ENCODE measurements at places on chromosomes 4 and X.

- H3K27me3 ChIP-seq, result no peaks in the 10 kb centered on the region
- no peak overlapping the region for H3K27ac ChIP-seq
Measured at GRCh38 chr4:148575577-148575976, 133.4 kb upstream of the NR3C2 start.

- H3K4me3 ChIP-seq, result no peak overlapping the region
- H3K4me1 ChIP-seq, result no peaks in the 10 kb centered on the region
- H3K36me3 ChIP-seq, result no peaks in the 10 kb centered on the region
- no peak overlapping the region for H3K27ac ChIP-seq
- no peak for DNase-seq
Measured at GRCh38 chrX:24153178-24153795, 3.8 kb downstream of the ZFX start.

GRCh38 chr4:185398618-185399017 is 2.0 kb downstream of the ANKRD37 start:
- H3K4me1 ChIP-seq, result no peaks in the 10 kb centered on the region
- no peak overlapping the region for H3K4me3 ChIP-seq
- no peak for DNase-seq
- no peak overlapping the region for H3K27ac ChIP-seq
- H3K27me3 ChIP-seq, result no peaks in the 10 kb centered on the region

DNA sequence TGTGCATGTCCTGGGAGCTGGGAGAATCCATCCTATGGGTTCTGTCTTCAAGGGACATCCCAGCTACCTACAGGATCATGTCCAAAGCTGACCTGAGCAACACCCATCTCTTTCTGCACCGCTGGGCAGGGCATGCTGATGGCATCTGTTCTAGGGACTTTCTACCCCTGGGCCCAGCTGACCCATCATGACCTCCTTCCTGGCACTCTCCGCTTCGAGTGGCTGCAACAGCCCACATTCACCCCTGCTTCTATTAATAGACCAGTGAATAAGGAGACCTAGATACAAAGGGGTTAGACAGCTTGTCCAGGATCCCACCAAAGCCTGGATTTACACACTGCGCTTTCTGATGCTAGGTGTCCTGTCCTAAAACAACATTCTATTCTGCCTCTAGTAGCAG is 44.6 kb upstream of the GPR173 start:
- H3K27ac ChIP-seq, result no peak overlapping the region
- no peaks in the 10 kb centered on the region for H3K27me3 ChIP-seq
- DNase-seq, result no peak
- H3K4me1 ChIP-seq, result no peaks in the 10 kb centered on the region
- H3K4me3 ChIP-seq, result no peak overlapping the region

- no peaks in the 10 kb centered on the region for H3K4me1 ChIP-seq
- no peaks in the 10 kb centered on the region for H3K27me3 ChIP-seq
- no peak overlapping the region for H3K4me3 ChIP-seq
- no peak for DNase-seq
- H3K27ac ChIP-seq, result no peak overlapping the region
- no peaks in the 10 kb centered on the region for H3K36me3 ChIP-seq
Measured at GRCh38 chr4:184153781-184154180, 63.9 kb downstream of the ENPP6 start.

DNA sequence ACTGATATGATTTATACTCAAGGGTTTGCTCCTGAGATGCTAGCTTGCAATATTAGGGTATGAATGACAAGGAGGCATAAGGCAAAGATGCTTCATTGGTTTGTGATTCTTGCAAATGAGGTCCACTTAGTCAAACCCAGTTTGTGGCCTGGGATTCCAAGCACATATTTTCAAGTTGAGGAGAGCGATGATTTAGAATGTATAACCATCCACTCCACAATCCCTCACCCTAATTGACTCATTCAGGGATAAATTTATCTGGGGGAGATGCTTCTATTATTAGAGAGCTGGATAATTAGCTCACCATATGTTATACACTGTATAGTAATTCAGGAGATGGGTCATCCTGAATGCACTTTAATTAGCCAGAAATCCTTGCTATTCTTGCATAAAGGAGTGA is 118.3 kb upstream of the PUDP start:
- no peaks in the 10 kb centered on the region for H3K4me1 ChIP-seq
- no peaks in the 10 kb centered on the region for H3K36me3 ChIP-seq
- H3K27ac ChIP-seq, result no peak overlapping the region
- no peaks in the 10 kb centered on the region for H3K27me3 ChIP-seq
- H3K4me3 ChIP-seq, result no peak overlapping the region

DNA sequence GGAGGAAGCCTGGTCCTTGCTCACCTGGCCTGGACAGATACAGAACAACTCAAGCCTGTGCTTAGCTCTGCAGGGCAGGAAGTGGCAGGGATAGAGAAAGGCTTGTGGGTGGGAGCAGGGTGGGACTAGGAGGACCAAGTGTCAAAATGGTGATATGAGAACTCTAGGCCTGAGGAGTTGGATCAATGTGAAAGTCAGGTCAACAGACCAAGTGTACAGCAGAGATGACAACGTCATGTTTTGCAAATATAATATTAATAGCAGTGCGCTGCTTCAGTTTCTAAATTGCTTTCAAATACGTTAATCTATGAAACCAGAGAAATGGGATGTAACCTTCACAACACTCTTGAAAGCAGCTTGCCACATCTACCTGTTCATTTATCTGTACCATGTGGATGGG is 114.2 kb upstream of the MAP3K15 start:
- no peak overlapping the region for H3K27ac ChIP-seq

Data from H1 (cell line).